ENCODE measurements at places on chromosomes 3 and 15.

- no peak for DNase-seq
These were observed 8.2 kb upstream of the RYK start for GRCh38 chr3:134258761-134259347.

- no peak for DNase-seq
These were observed 175.8 kb downstream of the TLE3 start for GRCh38 chr15:69921626-69922619.

GRCh38 chr15:66211670-66212562 lies 41.6 kb downstream of the MEGF11 start:
- DNase-seq = no peak

DNA sequence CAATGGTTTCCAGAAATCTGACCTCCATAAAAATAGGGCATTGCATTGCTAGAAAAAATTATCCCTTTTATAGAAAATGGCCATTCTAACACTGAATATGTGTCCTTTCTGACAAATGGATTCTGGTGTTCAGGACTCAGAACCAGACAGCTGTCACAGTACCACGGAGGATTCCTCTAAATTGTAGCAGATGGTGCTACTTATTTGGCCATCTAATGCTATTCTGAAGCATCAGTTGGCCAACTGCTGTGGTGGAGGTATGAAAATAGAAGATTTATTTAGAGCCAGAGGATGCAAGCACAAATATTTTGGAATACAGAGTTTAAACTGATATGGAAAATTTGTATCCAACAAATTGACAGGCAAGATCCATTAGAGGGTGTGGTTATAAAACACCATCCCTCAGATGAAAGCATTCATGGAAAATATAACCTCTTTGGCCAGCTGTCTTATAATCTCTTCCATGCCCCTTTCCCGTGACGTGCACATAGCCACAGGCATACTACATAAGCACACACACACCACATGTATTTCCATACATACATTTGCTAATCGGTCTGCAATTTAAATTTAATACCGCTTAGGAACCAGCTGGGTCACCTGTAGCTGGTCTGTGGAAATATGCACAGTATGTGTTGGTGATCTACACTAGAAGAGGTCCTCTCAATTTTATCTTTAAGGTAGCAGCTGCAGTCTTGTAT lies 302.7 kb upstream of the KCNMB2 start:
- DNase-seq = no peak

DNA sequence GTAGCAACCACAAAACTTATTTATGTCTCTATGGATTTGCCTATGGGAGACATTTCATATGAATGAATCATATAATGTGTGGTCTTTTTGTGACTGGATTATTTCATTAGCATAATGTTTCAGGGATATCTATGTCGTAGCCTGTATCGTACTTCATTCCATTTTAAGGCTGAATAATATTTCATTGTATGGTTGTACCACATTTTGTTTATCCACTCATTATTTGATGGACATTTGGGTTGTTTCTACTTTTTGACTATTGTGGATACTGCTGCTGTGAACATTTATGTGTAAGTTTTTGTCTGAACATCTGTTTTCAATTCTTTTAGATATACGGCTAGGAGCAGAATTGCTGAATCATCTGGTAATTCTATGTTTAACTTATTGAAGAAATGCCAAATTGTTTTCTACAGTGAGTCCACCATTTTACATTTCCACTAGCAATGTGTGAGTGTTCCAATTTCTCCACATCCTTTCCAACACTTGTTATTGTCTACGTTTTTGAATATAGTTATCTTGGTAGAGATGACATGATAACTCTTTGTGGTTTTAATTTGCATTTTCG lies 134.4 kb upstream of the DAZL start:
- DNase-seq = peak; percentile 50

GRCh38 chr3:60998858-60999257 lies 252.4 kb downstream of the FHIT start:
- no peak for DNase-seq
